ENCODE measurements at places on chromosomes 13 and 19.

GRCh38 chr13:107753291-107753690, 462.0 kb downstream of the LIG4 start:
- DNase-seq = no peak

- no peak for DNase-seq
Observed at GRCh38 chr19:21694171-21694906, 73.0 kb downstream of the ZNF100 start.

GRCh38 chr19:31235806-31236205, 113.4 kb downstream of the TSHZ3 start:
- no peak for DNase-seq

GRCh38 chr13:106311004-106311403, 224.5 kb downstream of the EFNB2 start:
- DNase-seq = no peak
